ENCODE measurements at places on chromosomes 6 and 20. TPM values are rescaled to one million over a fixed set of nuclear protein-coding genes. Genes with fewer than 3 reads are reported as not detected.

The TAB2 gene
- total RNA-seq = 18.6 TPM

The APOM gene
- 0.96 TPM for total RNA-seq

The WFDC10B gene
- total RNA-seq = not detected

The SNRPB2 gene
- 46.7 TPM for total RNA-seq

Data from tracheal epithelial cell (primary cell).